ENCODE measurements at places on chromosomes 1 and 21.

- no peak for DNase-seq
Measured at GRCh38 chr1:10188133-10188650, 22.2 kb upstream of the KIF1B start.

DNA sequence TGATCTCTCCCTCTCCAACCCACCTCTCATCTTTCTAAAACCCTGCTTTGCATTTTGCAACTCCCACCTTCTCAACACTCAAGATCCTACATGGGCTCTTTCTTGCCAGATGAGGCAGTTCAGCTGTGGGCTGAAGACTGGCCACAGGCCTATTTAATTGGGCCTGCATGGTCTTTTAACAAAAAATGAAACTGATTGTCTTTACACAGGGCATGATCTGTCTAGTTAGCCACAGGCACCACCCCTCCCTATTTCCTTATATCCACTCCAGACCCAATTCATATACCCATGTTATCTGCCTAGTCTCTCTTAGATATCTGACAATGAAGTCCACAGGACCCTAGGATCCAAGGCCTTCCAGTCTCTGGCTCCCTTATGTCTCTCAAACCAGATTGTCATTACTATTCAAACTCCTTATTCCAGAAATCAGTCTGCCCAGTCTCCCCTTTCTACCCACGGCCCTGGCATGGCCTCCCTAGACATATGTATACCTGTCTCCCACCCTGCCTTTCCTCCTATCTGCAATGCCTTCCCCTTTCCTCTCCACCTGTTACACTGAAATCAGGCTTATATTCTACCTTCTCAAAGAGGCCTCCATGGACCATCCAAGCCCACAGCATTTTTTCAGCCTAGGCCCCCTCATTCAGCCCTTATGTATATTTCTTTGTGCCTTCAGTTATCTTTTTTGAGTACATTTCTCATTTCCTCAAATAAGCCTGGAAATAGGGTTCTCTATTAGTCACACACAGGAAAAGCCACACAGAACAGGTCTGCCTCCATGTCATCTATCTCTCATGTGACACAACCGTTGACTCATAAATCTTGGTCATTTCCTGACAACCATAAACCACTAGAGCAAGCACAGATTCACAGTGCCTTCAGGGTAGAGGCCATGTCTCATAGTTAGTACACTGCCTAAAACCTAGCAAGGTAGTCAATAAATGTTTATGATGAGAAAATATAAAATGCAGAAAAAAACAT lies 39.0 kb downstream of the LPAR3 start:
- no peak for DNase-seq

DNA sequence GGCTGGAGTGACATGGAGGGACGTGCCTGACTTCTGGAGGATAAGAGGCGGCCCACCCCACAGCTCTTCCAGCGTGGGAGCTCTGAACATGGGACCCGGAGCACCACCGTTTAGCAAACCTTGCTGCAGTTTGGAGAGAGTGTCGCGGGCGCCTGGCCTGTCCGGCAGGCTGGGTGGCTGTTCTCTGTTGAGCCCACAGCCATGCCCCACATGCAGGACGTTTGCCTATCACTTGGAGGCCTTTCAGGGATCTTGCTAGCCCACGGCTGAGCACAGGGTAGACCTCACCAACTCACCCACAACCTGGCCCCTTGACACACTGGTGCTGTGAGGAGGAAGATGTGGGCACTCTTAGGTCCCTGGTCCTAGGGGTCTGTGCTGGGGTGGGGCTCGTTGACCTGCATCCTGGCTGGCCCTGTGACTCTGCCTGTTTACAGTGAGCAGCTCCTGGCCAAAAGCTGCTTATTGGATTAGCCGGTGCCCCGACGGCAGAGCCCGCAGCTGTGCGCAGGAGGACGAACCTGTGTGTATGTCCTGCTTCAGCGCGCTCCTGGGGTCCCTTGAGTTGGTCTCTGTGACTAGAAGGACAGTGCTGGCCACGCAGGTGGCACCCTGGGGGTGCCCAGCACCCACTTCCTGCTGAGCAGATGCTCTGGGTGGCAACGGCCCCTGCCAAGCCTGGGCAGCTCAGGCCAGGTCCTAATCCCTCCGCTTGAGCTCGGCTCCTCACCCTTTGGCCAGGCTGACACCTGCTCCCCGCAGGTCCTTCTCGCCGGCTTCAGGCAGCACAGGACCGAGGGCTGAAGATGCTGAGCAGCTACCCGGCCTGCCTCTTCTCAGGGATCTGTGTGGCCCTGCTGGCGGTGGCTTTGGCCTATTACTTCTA lies 72.4 kb upstream of the TRAPPC10 start:
- DNase-seq: no peak

GRCh38 chr1:202575918-202576653 lies 134.2 kb downstream of the SYT2 start:
- DNase-seq: no peak

DNA sequence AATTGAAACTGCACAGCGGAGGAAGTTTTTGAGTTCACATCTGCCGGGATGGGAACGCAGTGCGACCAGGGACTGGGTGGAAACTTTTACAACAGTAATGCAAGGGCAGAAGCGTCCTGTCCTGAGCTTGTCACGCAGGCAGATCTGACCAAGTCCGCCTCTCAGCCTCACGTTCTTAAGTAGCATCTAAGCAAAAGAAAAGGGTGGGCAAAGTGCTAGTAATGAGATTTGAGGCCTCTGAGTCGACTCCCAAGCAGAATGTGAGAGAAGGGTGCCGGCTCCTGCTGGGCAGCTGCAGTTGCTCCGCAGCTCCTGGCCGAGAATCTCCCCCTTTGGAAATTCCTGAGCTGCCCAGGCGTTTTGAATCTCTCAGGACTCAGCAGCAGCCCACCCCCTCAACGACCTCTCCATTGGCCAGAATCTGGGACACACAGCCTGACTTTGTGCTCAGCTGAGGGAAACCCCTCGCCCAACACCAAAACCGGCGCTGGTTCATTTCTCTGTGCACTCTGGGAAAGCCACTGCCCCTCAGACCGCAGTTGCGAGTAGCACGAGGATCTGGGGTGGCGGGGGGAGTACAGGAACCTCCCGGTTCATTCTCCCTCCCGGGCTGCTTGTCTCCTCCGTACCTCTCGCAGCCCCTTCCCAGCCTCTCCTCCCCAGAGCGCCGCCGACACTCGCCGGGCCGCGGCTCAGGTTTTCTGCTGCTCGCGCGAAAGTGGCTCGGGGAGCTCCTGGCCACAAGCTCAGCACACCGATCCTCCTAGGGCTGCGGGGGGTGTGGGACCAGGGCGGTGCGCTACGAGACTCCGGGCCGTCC lies 913 bp upstream of the S1PR1 start:
- DNase-seq: no peak

- no peak for DNase-seq
Measured at GRCh38 chr1:157652859-157653493, 47.6 kb downstream of the FCRL3 start.

GRCh38 chr1:229342656-229343569 lies at the start of gene CCSAP:
CCSAP (minus strand) TSS chr1:229343047; CDS start chr1:229342465, 582 bp downstream.
- DNase-seq: no peak

- DNase-seq: peak; percentile 94
Measured at GRCh38 chr1:43358746-43359693, at the start of gene CDC20. CDC20 (plus strand) TSS chr1:43358981; CDS start chr1:43359216, 235 bp downstream.

- no peak for DNase-seq
Measured at GRCh38 chr1:207316141-207316540, 5.3 kb upstream of the CD55 start.

- no peak for DNase-seq
Measured at GRCh38 chr21:42568376-42568775, 54.7 kb downstream of the SLC37A1 start.

GRCh38 chr1:48222501-48223242 lies at the start of gene SLC5A9:
SLC5A9 (plus strand) TSS chr1:48222716; CDS start chr1:48222737, 21 bp downstream.
- DNase-seq: no peak

DNA sequence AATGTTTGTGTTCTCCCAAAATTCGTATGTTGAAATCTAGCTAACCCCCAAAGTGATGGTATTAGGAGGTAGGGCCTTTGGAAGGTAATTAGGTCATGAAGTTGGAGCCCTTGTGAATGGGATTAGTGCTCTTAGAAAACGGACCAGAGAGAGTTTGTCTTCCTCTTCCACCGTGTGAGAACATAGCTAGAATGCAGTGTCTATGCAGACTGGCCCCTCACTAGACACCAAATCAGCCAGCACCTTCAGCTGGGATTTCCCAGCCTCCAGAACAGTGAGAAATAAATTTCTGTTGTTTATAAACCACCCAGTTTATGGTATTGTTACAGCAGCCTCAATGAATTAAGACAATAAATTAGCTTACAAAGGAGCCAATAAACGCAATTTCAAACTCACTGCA lies 58.0 kb downstream of the KIAA0319L start:
- no peak for DNase-seq

GRCh38 chr1:170790175-170790574 lies 126.2 kb downstream of the PRRX1 start:
- no peak for DNase-seq

DNA sequence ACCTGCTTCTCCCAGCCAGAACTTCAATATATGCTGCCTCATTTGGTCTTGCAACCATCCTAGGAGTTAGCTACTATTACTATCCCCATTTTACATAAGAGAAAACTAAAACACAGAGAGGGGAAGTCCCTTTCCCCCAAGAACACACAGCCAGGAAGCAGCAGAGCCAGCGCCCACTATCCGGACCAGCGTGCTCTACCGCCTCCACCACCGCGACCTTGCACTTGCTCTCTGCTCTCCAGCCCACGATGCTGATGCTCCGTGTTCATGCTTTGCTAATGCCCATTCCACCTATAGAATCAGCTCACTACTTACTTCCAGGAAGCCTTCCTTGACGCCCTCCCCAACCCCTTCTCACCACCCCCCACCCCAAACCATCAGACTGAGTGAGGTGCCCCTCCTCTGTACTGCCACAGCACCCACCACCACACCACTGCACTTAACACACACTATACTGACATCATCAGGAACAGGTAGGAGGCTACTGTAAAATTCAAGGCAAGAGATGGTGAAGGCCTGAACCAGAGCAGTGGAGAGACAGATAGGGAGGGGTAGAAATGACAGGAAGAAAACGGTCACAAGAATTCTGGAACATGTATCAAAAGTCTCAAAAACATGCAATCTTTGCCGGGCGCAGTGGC lies 9.4 kb downstream of the TMEM53 start:
- no peak for DNase-seq

DNA sequence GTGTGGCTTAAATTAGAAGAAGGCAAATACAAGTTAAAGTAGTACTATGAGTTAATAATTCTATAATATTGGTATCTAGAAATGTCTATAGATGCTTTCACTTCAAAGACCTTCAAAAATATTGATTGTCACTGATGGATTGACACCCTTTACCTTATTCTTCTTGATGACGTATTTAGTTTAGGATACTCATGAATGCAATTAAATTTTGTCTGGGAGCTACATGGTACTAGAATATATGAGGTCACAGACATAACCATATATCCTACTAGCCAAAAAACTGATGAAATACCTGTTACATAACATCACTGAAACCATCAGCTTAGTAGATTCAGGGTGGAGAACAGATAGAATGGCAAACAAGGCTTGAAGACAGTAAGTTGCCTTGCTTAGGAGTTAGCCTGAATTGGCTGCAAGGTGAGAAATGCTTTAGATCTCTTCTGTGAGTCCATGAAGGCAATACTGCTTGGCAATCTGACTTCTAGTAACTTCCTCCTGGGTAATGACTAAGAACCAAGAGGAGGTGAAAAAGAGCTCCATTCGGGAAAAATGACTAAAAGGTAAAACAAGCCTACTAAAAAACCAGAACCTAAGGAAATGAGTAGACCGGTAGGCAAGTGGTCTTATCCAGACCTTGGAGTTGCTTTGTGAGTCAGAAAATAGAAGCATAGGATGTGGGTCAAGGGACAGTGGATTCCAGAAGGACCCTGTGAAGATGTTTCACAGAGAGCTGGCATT lies 16.9 kb upstream of the ARHGAP29 start:
- no peak for DNase-seq

GRCh38 chr1:173527151-173527826 lies 50.2 kb downstream of the PRDX6 start:
- no peak for DNase-seq

- no peak for DNase-seq
Measured at GRCh38 chr1:119040489-119040888, 52.3 kb upstream of the TBX15 start.

- DNase-seq: no peak
Measured at GRCh38 chr1:104593413-104594187, 843.9 kb downstream of the AMY1C start.

DNA sequence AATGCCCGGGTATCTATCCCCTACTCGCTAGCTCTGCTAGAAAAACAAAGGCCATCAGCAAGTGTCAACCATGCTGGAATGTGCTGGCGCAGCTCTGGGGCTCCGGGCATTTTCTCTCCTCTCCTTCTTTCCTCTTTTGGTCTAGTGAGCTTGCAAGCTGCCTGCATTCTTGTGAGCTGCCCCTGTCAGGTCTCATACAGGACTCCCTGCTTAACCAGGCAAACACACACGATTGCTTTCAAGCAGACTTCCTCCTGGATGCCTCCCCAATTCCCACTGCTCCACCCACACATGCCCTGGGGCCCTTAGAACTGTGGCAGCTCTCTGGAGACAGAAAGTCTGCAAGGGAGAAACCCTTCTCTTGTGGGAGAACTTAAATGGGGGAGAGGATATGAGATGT lies 35.7 kb upstream of the SUCO start:
- no peak for DNase-seq

- DNase-seq: no peak
Measured at GRCh38 chr1:59816318-59816878, 1.6 kb downstream of the HOOK1 start.

GRCh38 chr1:228768355-228769000 lies 33.2 kb downstream of the RHOU start:
- no peak for DNase-seq

DNA sequence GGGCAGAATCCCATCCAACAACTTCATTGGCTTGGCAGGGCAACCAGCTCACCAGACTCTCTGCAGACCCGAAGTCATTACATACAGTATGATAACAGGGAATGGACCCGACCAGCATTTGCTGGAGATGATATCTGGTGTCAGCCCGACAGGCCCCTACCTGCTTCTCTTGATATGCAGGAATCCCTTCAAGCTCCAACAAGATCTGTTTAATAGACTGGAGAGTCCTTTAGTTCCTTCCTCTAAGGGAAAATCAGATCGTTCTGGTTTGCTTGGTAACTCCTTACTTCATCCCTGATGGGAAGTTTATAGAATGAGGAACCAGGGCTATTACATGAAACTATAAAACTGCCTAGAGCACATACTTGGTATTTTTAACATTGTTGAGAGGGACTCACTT lies 61.2 kb downstream of the EDARADD start:
- DNase-seq: no peak
